ENCODE measurements at places on chromosomes 2 and 18.

DNA sequence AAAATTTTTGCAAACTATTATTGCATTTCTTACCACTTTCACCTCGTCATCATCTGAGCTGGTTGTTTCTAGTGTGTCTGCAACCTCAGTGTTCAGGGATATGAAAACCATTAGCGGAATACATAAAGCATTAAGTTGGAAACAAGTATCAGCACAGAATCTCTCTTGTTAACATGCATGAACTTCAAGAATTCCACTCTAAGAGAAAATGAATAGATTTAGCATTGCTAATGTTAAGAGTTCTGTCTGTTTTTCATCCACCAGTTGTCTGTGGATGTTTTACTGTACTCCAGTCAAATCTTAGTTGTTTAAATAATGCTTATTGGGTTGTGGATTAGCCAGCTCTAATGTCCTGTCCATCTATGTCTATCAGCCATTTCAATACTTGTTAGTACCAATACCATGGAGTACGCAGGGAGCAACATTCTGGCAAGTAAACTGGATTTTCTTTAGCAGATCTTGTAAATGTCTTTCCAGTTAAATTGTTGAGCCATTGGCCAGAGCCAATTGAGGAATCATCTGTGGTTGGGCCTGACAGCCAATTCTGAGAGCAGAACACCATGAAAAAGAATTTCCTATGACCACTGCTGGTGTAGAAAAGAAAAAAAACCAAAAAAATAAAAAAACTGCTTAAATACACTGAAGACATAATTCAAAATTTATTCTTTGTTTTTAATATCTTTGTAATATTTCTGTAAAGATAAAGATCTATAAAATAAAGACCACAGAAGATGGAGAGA is 82.5 kb downstream of the SLC8A1 start:
- no peak overlapping the region for H3K4me3 ChIP-seq
- no peaks in the 10 kb centered on the region for H3K36me3 ChIP-seq
- H3K27ac ChIP-seq: no peak overlapping the region
- H3K4me1 ChIP-seq: no peaks in the 10 kb centered on the region

DNA sequence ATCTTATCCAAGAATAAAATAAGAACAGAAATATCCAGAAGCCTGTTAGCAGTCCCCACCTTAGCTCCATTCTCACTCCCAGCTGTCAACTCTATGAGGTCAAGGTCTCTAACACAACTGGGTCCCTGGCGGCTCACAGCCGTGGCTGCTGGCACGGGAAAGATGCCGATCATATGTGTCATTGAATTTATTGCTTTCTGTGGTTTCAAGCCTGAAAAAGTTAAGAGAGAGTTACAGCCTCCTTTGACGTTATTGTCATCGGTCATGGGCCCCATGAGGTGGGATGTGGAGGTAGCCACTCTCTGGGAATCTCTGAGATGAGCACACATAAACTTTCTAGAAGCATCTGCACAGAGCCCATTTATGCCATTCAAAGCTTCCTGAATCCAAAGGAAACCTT is 28.7 kb upstream of the CABLES1 start:
- H3K36me3 ChIP-seq: no peaks in the 10 kb centered on the region
- no peaks in the 10 kb centered on the region for H3K4me1 ChIP-seq
- H3K27ac ChIP-seq: no peak overlapping the region
- H3K27me3 ChIP-seq: no peaks in the 10 kb centered on the region
- no peak for DNase-seq
- H3K4me3 ChIP-seq: no peak overlapping the region

DNA sequence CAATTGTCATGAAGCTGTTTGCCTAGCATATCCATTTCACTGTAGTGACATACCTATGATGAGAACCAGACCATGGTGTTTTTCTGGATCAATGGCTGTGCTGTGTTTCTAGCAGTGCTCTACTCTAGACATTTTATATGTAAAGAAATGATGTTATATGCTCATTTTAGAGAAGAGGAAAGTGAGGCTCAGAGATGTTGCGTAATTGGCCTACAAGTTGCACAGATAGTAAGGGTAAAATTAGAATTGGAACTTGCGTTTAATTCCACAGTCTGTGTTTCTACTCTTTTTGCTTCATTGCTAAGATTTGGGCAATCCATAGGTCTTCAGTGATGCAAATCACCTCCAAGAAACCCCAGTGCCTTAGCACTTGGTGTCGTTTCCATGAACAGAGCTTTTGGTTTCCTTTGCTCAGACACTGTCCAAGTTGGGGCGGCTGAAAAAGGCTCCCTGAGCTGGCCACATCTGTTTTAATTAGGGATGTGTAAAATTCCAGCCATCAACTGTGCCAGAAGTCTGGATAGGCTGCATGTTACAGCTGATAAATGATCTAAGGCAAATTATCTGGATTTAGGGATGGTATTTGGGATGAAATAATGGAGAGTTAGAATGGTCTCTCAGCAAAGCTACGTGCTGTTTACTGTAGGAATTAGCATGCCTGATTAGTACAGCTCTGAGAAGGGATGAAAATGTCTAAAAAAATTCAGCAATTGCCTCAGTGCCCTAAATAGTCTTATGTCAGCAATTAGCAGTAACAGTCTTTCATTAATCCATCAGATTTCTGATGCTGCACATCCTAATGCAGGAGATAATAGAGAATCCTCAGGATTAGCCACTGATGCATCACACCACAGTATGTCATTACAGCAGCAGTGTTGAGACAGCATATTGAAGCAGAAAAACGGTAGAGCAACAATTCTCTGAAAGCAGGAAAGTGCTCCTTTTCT is 65.3 kb downstream of the PTPRM start:
- H3K4me3 ChIP-seq: no peak overlapping the region
- no peaks in the 10 kb centered on the region for H3K27me3 ChIP-seq
- H3K36me3 ChIP-seq: no peaks in the 10 kb centered on the region
- no peak overlapping the region for H3K27ac ChIP-seq

GRCh38 chr2:163556511-163556910 is 179.3 kb downstream of the FIGN start:
- no peaks in the 10 kb centered on the region for H3K27me3 ChIP-seq
- no peak overlapping the region for H3K4me3 ChIP-seq
- no peaks in the 10 kb centered on the region for H3K4me1 ChIP-seq
- no peak for DNase-seq
- no peak overlapping the region for H3K27ac ChIP-seq

GRCh38 chr2:30422444-30423040 is 24.5 kb upstream of the LCLAT1 start:
- DNase-seq: peak; percentile 58
- no peaks in the 10 kb centered on the region for H3K27me3 ChIP-seq
- H3K4me3 ChIP-seq: peak overlapping the region; percentile 70
- H3K4me1 ChIP-seq: peaks cover 55% of the 10 kb centered on the region
- H3K27ac ChIP-seq: peak overlapping the region; percentile 91
- H3K36me3 ChIP-seq: no peaks in the 10 kb centered on the region

DNA sequence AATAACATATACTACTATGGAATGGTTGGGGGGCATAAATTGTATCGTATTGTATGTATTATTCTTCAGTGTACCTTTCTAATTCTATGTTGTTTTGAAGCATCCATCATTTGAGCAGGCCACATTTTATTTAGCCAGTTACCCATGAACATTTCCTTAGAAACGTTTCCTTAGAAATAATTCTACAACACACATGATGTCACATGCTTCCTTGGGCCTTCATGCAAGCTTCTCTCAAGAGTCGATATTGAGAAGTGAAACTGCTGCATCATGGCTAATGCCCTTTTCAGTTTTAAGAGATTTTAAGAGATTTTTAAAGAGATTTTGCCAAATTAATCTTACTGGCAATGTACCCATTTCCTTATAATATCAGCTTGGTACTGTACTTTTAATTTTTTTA is 63.9 kb downstream of the ALPK2 start:
- no peaks in the 10 kb centered on the region for H3K27me3 ChIP-seq
- DNase-seq: no peak
- peaks cover 4% of the 10 kb centered on the region for H3K4me1 ChIP-seq
- H3K36me3 ChIP-seq: no peaks in the 10 kb centered on the region

DNA sequence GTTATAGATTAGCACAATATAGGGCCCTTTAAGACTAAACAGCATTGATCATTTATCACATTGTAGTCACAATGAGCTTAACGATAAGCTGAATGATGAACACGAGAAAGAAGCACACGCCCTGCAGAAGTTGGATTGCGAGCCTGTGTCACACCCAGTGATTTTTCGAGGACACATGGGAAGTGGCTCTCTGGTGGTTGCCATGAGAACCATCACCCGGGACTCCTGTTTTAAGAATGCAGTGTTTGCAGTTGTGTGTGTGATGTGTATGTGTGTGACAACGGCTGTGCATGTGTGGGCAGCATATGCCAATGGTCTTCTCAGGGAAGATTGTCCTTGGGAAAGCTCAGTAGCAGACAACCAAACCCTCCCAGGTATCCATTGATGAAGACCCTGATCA is 69.2 kb downstream of the PDCL3 start:
- H3K4me1 ChIP-seq: peaks cover 15% of the 10 kb centered on the region
- no peak overlapping the region for H3K4me3 ChIP-seq
- no peaks in the 10 kb centered on the region for H3K36me3 ChIP-seq
- no peak overlapping the region for H3K27ac ChIP-seq
- H3K27me3 ChIP-seq: no peaks in the 10 kb centered on the region

DNA sequence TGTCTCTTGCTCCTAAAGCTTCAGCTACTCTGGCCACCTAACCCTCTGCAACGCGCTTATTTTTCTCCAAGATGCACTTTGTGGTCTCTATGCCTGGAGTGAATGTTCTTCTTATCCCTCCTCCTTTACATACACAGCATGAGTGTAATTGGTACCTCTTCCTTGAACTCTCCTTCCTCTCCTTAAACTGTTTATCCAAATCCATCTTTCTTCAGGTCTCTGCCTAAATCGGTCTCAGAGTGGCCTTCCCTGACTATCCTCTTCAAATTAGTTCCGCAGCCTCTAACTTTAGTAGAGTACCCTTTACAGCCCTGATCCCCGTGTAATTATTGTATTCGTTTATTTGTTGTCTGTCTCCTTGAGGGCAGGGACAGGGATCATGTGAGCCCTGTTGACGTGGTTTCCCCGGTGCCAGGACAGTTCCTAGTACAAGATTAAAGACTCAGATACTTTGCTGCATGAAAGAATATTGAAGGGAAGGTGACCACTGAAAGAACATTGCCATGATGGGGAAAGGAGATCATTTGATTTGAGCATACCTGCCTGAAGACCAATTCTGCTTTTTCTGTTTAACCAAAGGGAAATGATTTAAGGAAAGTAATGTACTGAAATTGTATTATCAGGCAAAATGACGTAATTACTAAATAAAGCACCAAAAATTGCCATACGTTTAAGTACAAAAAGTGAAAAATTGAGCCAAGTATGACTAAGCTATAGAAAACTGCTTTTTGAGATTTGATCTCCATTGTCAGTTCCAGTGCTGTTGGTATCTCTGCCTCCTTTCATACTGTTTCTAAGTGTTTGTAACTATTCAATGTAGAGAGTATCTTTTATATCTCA is 1.2 kb downstream of the CNOT9 start:
- peaks cover 31% of the 10 kb centered on the region for H3K4me1 ChIP-seq
- H3K4me3 ChIP-seq: peak overlapping the region; percentile 94
- no peaks in the 10 kb centered on the region for H3K36me3 ChIP-seq
- peak overlapping the region; percentile 100 for H3K27ac ChIP-seq
- no peak for DNase-seq

GRCh38 chr18:74689251-74689650 is 91.6 kb downstream of the ZNF407 start:
- no peak overlapping the region for H3K4me3 ChIP-seq
- no peaks in the 10 kb centered on the region for H3K27me3 ChIP-seq
- H3K4me1 ChIP-seq: peaks cover 27% of the 10 kb centered on the region
- no peak overlapping the region for H3K27ac ChIP-seq
- DNase-seq: no peak

DNA sequence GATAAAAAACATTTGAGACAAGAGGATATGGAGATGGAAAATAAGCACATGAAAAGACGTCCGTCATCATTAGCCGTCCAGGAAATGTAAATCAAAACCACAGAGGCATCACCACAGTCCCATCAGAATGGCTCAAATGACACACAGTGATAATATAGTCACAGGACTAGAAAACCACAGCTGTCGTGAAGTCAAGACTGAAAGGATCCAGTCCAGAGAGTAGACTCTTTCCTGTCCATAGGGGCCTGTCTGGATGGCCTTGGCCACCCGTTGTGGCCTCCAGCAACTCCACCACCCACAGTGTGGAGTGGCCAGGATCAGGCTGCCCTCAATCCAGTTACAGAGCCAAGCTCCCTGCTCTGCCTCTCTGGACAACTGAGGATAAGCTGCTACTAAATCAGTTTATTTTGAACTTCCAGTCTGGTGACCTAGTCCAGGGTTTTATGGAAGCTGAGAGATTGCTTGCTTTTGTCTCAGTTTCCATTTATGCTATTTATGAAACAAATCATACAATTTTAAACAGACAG is 60.4 kb downstream of the RHOB start:
- H3K27me3 ChIP-seq: no peaks in the 10 kb centered on the region
- H3K27ac ChIP-seq: no peak overlapping the region
- H3K4me3 ChIP-seq: no peak overlapping the region
- H3K36me3 ChIP-seq: no peaks in the 10 kb centered on the region
- no peaks in the 10 kb centered on the region for H3K4me1 ChIP-seq
- DNase-seq: no peak

GRCh38 chr2:145597006-145597405 is 1077.1 kb upstream of the ZEB2 start:
- no peak for DNase-seq
- H3K36me3 ChIP-seq: no peaks in the 10 kb centered on the region
- no peak overlapping the region for H3K4me3 ChIP-seq

GRCh38 chr2:234615643-234616356 is 118.9 kb upstream of the ARL4C start:
- no peaks in the 10 kb centered on the region for H3K36me3 ChIP-seq
- DNase-seq: no peak
- peaks cover 12% of the 10 kb centered on the region for H3K4me1 ChIP-seq
- H3K4me3 ChIP-seq: no peak overlapping the region
- H3K27ac ChIP-seq: no peak overlapping the region

DNA sequence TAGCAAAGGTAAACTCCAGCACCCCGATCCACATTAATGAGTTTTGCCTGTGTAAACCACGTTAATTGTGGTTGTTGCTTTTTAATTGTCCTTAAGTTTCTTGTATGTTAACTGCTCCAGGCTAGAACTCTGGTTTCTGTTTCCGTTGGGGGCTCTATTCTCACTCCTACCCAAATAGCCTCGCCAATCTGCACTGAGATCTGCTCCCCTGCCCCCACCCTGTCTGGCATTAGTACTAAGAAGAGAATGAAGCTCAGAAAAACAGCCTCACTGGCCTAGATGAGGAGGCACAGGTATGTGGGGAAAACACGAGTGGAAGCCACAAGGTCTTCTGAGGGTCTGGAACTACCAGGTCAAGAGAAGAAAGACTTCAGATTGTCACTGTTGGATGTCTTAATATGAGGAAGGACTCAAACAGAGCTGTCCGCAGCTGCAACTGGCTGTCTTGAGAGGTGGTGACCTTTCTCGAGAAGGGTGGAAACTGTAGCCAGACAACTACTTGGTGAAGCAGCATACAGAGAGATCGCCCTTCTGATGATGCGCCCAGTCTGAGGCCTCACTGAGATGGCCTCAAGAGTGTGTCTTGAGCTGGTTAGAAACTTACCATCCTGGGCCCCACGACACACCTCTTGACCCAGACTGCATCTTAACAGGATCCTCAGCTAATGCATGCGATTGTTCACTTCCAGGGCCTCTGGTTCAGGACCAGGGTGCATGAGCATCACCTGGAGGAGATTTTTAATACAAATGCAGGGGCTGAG is 73.1 kb downstream of the TGOLN2 start:
- no peaks in the 10 kb centered on the region for H3K36me3 ChIP-seq
- H3K27ac ChIP-seq: no peak overlapping the region
- H3K27me3 ChIP-seq: no peaks in the 10 kb centered on the region
- H3K4me3 ChIP-seq: no peak overlapping the region
- no peaks in the 10 kb centered on the region for H3K4me1 ChIP-seq
